ENCODE measurements at places on chromosomes 3 and 15.

- no peak for DNase-seq
Observed at GRCh38 chr15:90228960-90229359, 4.8 kb downstream of the CIB1 start.

DNA sequence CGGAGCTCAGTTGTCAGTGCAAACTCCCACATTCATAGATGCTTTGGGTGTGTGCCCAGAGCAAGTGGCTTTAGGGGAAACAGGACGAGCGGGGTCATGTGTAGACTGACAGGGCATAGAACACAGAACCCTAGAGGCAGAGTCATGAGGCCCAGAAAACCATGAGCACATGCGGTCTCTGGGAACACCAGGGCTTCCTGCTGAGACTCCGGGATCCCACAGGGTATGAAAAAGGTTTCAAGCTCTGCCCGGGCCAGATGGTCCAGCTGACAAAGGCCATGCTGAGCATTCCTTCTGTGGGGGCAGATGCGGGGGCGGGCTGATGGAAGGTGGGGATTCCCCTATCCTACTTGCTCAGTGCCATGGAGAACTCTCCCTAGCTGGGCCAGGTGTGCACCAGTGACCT, 44.8 kb downstream of the ROPN1B start:
- no peak for DNase-seq

- no peak for DNase-seq
Observed at GRCh38 chr15:68231102-68231818, 1.7 kb upstream of the CLN6 start.

GRCh38 chr3:125957674-125958510, 11.1 kb upstream of the ROPN1B start:
- no peak for DNase-seq

DNA sequence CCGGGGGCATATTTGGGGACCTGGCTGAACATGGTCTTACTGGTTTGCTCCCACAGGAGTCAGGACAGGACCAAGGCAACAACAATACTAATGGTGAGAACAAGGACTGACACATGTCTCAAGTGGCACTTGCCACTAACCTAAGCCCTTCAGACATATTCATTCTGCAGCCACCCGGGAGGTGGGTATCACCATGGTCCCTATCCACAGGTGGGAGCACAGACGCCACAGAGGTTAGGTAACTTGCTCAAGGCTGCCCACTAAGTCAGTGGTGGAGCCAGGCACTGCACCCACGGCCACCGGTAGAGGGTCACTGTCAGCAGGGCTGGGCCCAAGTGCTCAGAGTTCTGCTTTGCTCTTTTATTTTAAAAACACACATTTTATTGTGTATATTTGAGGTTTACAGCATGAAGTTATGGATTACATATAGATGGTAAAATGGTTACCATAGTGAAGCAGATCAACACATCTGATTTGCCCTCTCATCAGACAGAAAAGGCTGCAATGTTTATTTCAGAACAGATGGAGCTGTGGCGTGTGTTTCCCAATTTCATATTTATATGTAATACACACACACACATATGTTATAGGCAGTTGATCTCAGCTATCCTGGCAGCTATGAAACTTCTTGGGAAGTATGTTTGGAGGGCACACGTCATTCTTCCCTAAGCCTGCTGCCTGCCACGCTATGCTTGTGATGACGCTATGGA, 30.0 kb upstream of the SLC41A3 start:
- no peak for DNase-seq
